Activated gamma-delta T cell treated with Interleukin-2 at 50 U/mL for 16 hours (primary cell): ENCODE measurements at places on chromosomes 1 and 21.
A peak's percentile ranks its signal among the peaks of the same experiment; 100 is the strongest.

DNA sequence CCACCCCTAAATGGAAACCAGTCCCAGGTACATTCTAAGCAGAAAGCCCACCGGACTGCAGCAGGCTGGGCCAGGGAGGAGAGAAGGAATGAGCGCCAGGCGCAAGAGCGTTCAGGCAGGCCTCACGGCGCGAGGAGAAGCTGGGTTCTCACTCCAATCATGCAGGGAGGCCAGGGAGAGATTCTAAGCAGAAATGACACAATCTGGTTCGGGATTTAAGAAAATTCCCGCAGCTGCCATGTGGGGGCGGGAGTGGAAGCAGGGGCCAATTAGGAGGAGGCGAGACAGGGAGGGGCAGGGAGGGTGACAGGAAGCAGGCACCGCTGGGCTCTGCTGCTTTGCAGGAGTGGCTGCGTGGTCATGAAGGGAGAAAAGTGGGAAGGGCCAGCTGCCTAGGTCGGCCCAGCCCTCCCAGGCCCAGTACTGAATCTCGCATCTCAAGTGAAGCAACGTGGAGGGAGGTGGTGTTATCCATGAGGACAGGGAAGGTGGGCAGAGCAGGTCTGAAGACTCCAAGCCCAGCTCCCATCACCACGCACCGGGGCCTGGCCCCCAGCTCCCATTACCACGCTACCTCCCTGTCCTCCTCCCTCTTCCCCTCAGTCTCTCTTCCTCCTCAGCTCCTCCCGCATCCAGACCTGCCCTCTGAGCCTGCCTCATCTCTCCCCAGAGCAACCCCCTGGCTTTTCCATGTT lies 11.8 kb downstream of the NPHP4 start:
- no peak for DNase-seq

DNA sequence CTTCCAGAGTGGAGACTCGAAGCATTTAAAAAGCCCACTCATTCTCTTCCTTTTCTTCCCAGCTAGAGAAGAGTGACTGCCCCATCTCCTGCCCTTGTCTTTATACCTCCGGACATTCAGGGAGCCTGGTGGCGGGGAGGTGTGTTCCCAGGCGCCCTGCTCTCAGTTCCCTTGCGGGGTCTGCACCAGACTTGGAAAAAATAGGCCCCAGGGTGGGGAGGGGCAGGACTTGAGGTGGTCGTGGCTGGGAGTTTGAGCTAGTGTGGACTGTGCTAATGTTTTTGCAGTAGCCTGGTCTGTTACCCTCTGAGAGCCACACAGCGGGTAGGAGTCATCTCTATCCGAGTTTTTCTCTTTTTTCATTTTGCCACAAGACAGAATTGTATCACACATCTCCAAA lies 139.1 kb downstream of the PEX14 start:
- DNase-seq, result no peak

- DNase-seq, result no peak
Observed at GRCh38 chr21:40016667-40017066, 149.4 kb downstream of the PCP4 start.

DNA sequence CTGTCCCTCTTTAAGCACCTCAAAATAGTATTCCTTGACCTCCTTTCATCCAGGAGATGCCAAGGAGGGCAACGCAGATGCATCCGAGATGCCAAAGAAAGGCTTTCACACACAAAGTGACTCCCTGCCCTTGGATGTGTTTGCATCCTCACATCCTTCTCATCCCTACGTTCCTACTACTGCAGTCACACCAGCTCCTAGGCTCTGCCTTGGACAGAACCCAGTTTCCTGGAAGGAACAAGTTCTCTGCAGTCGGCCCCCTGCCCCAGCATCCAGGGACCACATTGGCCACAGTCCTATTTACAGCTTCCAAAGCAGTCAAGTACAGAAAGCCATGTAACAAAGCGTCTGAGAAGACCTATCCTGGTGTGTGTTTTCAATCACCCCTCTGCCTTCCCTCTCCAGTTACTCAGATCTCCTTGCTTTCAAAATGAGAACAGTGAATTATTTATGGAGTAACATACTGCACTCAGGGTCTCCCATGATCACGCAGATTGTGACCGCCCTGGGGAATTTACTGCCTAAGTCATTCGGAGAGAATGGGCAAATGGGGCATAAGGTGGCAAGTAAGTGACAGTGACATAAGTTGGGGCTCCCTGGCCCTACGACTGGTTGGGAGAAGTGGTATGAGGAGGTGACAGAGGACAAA lies 21.8 kb upstream of the SRP9 start:
- DNase-seq, result no peak

GRCh38 chr1:162475089-162475488 lies 22.5 kb upstream of the UHMK1 start:
- no peak for DNase-seq

DNA sequence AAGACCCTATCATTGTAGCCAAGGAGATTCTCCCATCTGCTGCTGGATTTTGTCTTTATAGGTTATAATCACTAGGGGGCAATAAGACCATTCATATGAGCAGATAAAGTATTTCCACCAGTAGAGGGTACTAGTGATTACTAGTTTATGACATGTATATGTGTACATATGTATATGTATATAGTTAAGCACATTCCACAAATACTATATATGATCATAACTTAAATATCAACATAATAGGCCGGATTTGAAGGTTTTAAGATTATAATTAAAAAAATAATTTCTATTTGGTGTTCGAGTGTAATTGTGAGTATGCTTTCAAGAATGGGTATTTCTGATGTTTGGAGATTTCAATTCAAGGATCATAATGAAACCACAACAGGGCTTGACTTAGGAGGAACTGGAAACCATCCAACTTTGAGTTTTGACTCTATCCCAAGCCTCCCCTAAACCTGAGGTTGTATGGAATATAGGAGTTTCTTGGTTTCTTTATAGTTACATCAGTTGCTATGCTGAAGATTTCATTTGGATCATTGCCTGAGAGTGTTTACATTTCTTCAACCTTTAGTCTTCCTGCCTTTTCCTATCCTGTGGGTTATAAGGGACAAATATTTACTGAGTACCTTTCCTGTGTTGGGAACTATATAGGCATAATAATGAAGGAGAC lies 16.9 kb downstream of the TCEANC2 start:
- no peak for DNase-seq

DNA sequence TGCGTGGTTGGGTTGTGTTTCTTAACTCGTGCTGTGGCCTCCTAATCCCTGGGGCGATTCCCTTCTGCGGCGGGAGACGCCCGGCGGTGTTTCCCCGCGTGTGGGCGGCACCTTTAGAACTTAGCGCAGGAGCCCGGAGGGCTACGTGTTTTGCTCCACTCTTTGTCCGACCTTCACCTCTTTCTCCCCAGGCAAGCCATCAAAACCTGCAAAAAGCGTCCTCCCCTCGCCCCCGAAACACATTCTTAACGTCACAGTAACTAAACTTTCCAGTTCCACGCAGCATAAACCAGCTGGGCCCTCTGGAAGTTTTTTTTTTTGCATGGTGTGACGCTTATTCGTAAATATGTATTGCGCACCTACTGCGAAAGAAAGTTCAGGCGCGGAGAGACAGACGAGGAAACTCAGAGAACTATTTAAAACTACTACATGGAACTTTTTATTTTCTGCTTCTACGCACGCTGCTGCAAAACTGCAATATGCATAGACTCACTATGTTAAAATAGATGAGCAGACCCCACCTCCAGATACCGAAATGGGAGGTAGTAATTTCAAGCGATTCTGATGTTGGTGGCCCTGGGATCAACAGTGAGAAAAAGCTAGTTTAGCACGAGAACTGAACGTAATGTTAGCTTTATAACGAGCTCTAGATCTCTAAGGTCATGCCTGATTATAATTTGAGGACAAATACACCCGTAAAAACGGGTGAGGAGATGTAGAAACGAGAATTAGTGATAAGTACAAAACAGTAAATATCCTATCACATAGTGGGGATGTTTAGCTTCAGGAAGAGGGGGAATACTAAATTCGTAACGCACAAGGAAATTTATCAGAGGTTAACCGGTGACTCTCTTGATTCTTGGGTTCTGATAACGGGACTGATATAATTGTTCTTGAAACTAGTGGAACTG lies 920 bp downstream of the MTR start:
- no peak for DNase-seq

DNA sequence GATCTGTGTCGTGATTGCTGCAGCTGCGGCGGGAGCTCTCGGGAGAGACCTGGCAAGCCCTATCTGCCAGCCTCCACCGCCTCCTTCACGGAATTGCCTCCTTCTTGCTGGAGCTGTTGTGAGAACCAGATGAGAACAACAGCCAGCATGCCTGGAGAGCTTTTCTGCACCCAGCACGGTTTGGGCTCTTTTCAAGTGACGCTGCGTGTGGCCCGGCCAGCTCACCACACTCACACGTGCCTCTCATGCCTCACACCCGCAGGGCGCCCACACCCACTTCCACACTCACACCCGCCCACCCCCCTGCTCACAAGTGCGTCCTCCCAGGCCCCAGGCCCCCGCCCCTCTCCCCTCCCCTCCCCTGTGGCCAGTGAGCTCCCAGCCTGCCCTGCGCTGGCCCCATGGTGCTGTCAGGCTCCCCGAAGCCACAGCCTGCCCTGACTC lies 135.7 kb upstream of the RUNX3 start:
- peak; percentile 68 for DNase-seq

DNA sequence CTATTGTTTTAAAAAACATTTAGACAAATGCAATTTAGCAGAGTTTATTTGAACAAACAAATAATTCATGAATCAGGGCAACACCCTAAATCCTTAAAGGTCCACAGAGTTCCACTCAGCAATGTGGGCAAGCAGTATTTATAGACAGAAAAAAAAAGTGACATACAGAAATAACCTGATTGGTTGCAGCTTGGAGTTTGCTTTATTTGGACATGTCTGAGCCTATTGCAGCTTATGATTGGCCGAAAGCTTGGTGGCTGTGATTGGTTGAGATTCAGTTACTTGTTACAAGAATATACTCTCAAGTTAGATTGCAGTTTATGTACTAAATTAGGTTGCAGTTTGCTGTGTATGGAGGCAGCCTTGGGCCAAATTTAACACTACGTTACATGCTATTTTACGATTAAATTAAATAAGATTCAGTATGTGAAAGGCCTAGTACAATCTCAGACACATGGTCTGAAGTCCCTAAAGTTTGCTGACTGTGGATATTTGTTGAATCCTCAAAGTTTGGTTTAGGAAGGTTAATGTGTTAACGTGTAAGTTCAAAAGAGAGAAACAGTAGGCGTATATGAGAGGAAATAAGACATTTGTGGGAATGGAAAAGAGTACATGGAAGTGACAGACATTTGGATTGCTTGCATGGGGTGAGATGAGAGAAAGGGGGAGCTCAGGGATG lies 6.9 kb upstream of the CAMSAP2 start:
- no peak for DNase-seq

GRCh38 chr1:37410815-37411214 lies 63.6 kb upstream of the ZC3H12A start:
- DNase-seq, result no peak

GRCh38 chr1:87169263-87169910 lies 159.3 kb upstream of the LMO4 start:
- no peak for DNase-seq

DNA sequence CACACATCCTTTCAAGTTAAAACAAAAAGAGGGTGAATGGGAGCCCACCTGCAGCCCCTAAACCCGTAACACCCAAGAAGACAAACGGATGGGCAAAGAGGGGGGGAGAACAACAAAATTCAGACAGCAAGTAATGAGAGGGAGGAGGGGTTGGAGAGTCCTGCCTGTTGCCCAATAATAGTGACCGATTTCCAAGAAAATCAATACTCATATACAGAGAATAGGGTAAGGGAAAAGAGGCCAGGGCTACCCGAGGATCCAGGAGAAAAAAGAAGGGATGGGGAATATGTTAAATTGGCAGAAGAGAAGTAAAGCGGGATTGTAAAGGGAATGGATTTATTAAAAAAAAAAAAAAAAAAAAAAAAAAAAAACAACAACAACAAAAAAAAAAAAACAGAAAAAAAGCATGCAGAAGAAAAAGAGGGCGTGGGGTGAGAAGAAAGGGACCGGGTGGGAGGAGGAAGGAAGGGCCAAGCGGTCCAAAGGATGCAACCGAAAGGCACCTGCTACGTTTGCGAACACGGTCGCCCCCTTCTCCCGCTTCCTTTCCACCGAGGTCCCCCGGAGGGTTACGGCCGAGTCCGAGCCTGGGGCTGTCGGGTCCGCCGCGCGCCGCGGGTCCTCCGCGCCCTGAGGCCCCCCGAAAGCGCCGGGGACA lies 930 bp downstream of the SLC30A10 start:
- DNase-seq, result no peak

DNA sequence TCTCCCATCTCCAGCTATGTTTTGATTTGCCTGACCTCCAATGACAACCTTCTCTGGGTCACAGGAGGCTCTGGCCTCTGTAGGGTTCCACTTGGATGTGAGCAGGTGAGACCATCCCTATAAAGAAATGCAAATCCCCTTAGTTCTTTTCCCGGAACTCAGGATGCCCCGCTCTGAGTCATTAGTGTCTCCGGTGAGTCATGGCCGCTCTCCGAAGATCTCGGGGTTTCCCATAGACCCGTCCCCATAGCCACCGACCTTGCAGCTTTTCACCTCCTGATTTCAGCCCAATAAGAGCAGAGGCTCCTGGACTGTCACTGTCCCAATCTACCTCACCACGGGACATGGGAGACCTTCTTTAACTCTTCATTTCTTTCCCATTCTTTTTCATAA lies 98.2 kb downstream of the PGBD5 start:
- DNase-seq, result no peak

DNA sequence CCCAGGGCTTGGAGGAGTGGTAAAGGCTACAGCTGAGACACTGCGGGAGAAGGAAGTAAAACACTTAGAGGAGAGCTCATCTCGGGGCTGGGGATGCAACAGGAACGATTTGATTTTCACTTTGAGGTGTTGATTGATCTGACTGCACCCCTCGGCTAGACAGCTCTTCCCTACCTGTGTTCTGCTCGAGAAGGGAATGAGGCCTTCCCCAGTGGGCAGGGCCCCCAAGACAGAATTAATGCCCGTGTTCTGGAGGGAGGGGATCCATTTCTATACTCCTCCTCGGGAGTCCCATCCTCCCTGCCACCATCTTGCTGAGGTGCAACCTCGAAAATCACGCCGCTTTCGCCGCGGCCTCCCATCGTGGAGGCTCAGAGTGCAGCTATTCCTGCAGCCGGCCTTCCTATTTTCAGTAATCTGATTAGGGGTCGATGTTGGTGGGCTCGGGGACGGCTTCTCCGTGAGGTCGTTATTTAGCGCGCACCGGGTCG lies 2.4 kb downstream of the ATP2B4 start:
- no peak for DNase-seq

GRCh38 chr1:71557138-71557537 lies 476.3 kb upstream of the ZRANB2 start:
- no peak for DNase-seq

- no peak for DNase-seq
Observed at GRCh38 chr1:236800002-236800620, 5.0 kb downstream of the MTR start.
